ENCODE measurements at places on chromosomes 5 and 9. TPM values are rescaled to one million over a fixed set of nuclear protein-coding genes. Genes with fewer than 3 reads are reported as not detected.

NAIP gene
- total RNA-seq = 1.8 TPM

GMCL2 gene
- not detected for total RNA-seq

SLC22A4 gene
- total RNA-seq = 2.7 TPM

PCDHB5 gene
- 0.99 TPM for total RNA-seq

ANKRD18B gene
- total RNA-seq = 0.43 TPM

BTNL8 gene
- total RNA-seq = 0.27 TPM

TTC23L gene
- not detected for total RNA-seq

IFNB1 gene
- total RNA-seq = not detected

MYOZ3 gene
- 29.7 TPM for total RNA-seq

PHF19 gene
- 6.8 TPM for total RNA-seq

TMC1 gene
- 0.34 TPM for total RNA-seq

ITK gene
- 0.28 TPM for total RNA-seq

DNA sequence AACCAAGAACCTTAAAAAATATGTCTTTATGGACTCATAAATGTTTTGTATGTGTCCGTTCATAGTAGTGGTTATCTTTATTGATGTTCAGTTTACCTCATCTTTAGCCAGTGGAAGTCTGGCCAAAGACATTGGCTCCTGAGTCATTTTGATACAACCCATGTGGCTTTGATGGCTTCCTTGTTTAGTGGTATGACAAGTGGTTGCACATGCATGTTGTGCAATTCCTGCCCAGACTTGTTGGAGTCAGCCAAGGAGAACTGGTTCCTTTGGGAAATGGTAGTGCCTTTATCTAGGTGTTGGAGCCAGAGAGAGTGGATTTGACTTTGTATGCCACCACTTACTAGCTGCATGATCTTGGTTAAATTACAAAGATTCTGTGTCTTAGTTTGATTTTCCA, 94.3 kb downstream of the RPS23 start:
- DNase-seq = no peak
- H3K27me3 ChIP-seq = no peaks in the 10 kb centered on the region
- H3K4me3 ChIP-seq = no peak overlapping the region
- H3K27ac ChIP-seq = no peak overlapping the region
- peaks cover 7% of the 10 kb centered on the region for H3K36me3 ChIP-seq

- H3K4me3 ChIP-seq = no peak overlapping the region
- no peaks in the 10 kb centered on the region for H3K36me3 ChIP-seq
- no peak overlapping the region for H3K27ac ChIP-seq
- no peaks in the 10 kb centered on the region for H3K27me3 ChIP-seq
- no peak for DNase-seq
These were observed 102.2 kb upstream of the ICE1 start for GRCh38 chr5:5320062-5320805.

- no peaks in the 10 kb centered on the region for H3K36me3 ChIP-seq
- H3K4me1 ChIP-seq = peaks cover 9% of the 10 kb centered on the region
- no peak overlapping the region for H3K4me3 ChIP-seq
- H3K27me3 ChIP-seq = no peaks in the 10 kb centered on the region
- no peak for DNase-seq
- H3K27ac ChIP-seq = no peak overlapping the region
These were observed 515.2 kb upstream of the ZNF608 start for GRCh38 chr5:125261505-125262250.

DNA sequence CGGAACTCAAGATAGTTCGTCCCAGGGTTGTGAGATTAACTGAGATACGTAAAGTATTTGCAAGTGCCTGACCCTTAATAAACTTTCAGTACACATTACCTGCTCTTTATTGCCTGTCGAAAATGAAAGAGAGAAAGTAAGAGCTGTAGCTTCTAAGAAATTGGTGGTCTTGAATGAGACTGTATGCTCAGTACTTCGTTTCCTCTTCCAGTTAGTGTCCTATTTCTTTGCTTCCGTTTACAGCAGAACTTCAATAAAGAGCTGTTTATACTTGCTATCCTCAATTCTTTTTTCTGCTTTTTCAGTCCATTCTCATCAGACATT, 534 bp downstream of the SRFBP1 start:
- no peak for DNase-seq
- H3K27me3 ChIP-seq = no peaks in the 10 kb centered on the region
- peaks cover 10% of the 10 kb centered on the region for H3K4me1 ChIP-seq
- peak overlapping the region; percentile 86 for H3K4me3 ChIP-seq
- H3K27ac ChIP-seq = peak overlapping the region; percentile 85

DNA sequence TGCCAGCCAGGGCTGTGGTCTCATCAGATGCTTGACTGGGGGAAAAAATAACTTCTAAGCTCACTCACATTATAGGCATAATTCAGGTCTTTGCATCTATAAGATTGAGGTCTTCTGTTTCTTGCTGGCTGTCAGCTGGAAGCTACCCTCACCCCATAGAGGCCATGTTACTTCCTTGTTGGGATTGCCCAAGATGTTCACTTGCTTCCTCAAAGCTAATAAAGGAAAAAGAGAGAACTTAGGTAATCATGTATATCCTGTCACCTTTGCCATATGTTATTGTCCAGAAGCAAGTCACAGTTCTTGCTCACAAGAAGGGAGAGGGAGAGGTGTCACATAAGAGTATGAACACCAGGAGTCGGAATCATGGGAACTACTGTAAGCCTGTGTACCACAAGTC, 38.7 kb upstream of the ANKRD34B start:
- no peaks in the 10 kb centered on the region for H3K4me1 ChIP-seq
- H3K4me3 ChIP-seq = no peak overlapping the region
- no peak for DNase-seq
- H3K27me3 ChIP-seq = no peaks in the 10 kb centered on the region

DNA sequence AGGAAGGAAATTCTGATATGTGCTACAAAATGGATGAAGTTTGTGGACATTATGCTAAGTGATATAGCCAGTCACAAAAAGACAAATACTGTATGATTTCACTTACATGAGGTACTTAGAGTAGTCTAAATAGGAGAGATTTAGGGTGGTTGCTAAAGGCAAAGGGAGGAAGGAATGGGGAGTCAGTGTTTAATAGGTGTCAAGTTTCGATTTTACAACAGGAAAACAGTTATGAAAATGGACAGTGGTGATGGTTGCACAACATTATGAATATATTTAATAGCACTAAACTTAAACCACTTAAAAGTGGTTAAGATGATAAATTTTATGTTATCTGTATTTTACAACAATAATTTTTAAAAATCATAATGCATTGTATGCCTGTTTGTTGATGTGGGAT, 40.4 kb upstream of the ECM2 start:
- no peaks in the 10 kb centered on the region for H3K4me1 ChIP-seq
- H3K27ac ChIP-seq = no peak overlapping the region
- no peak for DNase-seq
- H3K4me3 ChIP-seq = no peak overlapping the region
- H3K36me3 ChIP-seq = no peaks in the 10 kb centered on the region
- no peaks in the 10 kb centered on the region for H3K27me3 ChIP-seq

GRCh38 chr9:111449705-111450104, 34.5 kb downstream of the ECPAS start:
- no peak for DNase-seq
- no peaks in the 10 kb centered on the region for H3K36me3 ChIP-seq
- peaks cover 50% of the 10 kb centered on the region for H3K4me1 ChIP-seq
- H3K4me3 ChIP-seq = peak overlapping the region; percentile 2

DNA sequence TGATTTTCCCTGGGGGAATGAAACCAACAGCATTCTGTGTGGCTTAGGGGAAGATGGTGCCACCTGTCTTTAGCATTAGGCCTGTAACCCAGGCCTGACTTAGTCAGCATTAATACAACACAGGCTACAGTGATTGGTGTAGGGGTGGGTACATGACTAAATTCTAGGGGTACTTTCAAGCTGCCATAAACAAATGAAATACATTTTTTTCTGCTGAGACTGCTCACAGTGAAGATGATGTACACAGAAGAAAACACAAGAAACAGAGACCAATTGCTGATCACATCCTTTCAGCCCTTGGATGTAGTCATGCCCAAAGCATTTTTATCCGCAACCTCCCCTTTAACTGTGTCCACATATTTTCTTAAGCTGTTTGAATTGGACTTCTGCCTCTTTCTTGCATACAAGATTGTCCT, 527.2 kb downstream of the KCTD16 start:
- no peaks in the 10 kb centered on the region for H3K36me3 ChIP-seq
- H3K27ac ChIP-seq = no peak overlapping the region
- no peaks in the 10 kb centered on the region for H3K4me1 ChIP-seq
- H3K27me3 ChIP-seq = no peaks in the 10 kb centered on the region

DNA sequence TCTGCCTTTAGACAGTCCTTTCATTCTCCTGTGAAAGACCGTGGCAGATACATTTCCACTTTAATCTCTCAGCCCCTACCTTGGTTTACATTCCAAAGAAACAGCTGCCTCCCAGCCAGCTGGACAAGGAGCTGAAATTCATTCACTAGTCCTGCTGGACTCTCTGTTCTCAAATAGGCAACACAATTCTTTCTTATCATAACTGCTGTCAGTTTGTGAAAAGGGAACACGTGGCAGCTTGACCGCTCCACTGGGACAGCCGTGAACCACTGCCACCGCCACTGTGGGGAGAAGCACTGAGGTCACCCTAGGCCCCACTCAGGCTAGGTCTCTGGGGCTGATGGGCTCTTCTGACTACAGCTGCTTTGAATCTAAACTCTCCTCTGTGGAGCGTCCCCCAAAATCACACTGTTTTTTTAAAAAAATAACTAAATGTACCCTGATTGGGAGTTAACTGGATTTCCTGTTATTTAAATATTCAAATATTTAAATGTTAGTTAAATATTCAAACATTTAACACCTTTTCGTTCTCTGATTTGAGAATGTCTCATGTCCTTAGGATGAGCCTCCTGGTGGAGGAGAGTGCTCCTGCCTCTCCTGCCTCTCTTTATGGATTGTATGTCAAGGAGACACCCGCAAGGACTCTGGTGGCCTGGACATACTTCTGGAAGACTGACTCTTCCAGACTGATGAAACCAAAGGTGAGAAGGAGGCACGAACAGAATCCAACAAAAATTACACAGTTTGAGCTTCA, 120.1 kb downstream of the BOD1 start:
- peak overlapping the region; percentile 68 for H3K27ac ChIP-seq
- peaks cover 50% of the 10 kb centered on the region for H3K4me1 ChIP-seq
- no peak overlapping the region for H3K4me3 ChIP-seq
- no peaks in the 10 kb centered on the region for H3K27me3 ChIP-seq

- no peak overlapping the region for H3K27ac ChIP-seq
- no peaks in the 10 kb centered on the region for H3K36me3 ChIP-seq
- no peaks in the 10 kb centered on the region for H3K27me3 ChIP-seq
These were observed 9.4 kb downstream of the SCGB3A2 start for GRCh38 chr5:147887930-147888329.

DNA sequence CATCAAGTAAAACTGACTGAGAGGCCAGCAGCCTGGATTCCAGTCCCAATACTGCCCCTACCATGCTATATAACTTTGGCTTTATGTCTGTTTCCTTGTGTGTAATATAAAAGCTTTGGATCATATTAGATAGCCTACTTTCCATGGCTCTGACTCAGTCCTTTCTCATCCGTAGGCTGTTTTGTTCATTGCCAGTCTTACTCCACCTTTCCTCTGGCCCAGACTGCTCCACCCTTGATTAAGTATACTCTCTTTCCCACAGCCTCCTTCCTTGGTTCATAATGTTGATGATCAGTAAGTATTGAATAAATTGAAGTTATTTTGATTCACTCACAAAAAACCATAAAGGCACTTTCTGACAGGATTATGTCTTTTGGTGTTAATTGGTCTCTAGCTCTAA, 1.5 kb upstream of the MRPS30 start:
- H3K4me1 ChIP-seq = peaks cover 19% of the 10 kb centered on the region
- no peak overlapping the region for H3K27ac ChIP-seq
- H3K4me3 ChIP-seq = no peak overlapping the region
- peaks cover 15% of the 10 kb centered on the region for H3K36me3 ChIP-seq

- H3K4me3 ChIP-seq = no peak overlapping the region
- DNase-seq = no peak
- H3K27me3 ChIP-seq = no peaks in the 10 kb centered on the region
- H3K4me1 ChIP-seq = no peaks in the 10 kb centered on the region
These were observed 17.9 kb downstream of the ERAP1 start for GRCh38 chr5:96789794-96790330.

DNA sequence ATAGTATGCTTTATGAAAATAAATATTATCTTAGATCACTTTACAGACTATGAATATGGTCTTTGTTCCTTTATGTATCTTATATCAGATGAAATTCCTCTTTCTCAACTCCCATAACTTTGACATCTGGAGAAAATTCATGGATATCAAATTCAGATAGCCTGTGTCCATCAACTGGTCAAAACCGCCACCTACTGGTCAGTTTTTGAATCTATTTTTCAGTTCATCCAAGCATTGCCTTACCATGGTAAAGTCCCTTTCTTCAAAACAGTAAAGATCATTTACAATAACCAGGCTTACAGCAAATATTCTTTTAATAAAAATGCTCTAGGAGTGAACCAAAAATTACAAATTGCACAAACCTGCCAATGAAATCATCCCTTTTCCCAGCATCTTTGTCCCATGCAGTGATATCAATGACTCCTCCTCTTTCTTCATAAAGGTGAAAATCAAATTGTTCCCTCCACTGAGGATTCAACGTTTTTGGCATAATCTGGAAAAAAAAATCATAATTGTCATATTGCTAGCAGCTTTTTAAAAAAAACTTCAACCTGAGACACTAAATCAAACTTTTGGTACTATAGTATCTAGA, 290.5 kb downstream of the SLF1 start:
- H3K27me3 ChIP-seq = no peaks in the 10 kb centered on the region
- no peaks in the 10 kb centered on the region for H3K4me1 ChIP-seq
- no peak for DNase-seq
- H3K36me3 ChIP-seq = no peaks in the 10 kb centered on the region
- H3K4me3 ChIP-seq = no peak overlapping the region
- no peak overlapping the region for H3K27ac ChIP-seq

GRCh38 chr5:2017540-2018389, 135.0 kb upstream of the IRX4 start:
- H3K27me3 ChIP-seq = peaks cover 2% of the 10 kb centered on the region
- no peak for DNase-seq
- no peak overlapping the region for H3K27ac ChIP-seq

DNA sequence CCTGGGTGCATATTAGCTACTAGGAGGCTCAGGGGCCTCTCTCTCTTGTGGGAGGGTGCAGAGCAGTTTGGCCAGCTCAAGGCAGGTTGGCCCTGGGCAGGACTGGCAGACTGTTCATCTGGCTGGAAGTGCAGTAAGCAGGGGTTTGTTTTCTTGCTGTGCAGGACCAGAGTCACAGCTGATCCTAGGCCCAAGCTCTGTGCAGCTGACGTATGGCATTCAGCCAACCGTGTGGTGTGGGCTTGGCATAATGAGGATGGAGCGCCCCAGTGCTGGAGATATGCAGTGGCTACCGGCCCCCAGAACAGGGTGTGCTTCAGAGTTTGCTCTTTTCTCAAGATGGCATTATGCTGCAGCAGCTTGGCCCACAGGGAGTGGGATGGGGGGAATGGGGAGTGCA, 31.0 kb upstream of the PHF24 start:
- DNase-seq = no peak
- H3K27ac ChIP-seq = no peak overlapping the region
- H3K36me3 ChIP-seq = no peaks in the 10 kb centered on the region

DNA sequence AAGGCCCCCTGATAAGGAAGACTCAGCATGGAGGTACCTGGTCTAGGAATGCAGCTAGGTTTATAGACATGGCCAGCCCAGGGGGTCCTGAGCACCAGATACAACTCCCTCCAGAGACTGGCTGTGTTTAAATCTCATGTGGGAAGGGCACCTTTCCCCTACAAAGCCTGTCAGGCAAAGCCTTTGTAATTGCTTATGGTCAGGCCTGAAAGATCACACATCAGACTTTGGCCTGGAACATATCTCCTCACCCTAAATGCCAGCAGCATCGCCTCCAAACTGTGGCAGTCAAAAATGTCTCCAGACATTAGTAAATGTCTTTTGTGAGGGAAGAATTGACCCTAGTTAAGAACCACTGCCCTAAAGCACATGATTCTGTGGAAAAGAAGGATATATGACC, 51.6 kb upstream of the MACIR start:
- H3K36me3 ChIP-seq = peaks cover 12% of the 10 kb centered on the region
- H3K4me3 ChIP-seq = no peak overlapping the region
- H3K4me1 ChIP-seq = no peaks in the 10 kb centered on the region
- no peak for DNase-seq
- no peaks in the 10 kb centered on the region for H3K27me3 ChIP-seq

Data from psoas muscle (tissue), 8 donors.